ENCODE measurements at places on chromosomes 12 and 14. TPM values are rescaled to one million over a fixed set of nuclear protein-coding genes. Genes with fewer than 3 reads are reported as not detected.
A peak's percentile ranks its signal among the peaks of the same experiment; 100 is the strongest.

- no peak for DNase-seq
Measured at GRCh38 chr12:94566345-94566744, 84.0 kb downstream of the TMCC3 start.

- DNase-seq, result no peak
Measured at GRCh38 chr12:95506707-95507523, 33.0 kb downstream of the METAP2 start.

DNA sequence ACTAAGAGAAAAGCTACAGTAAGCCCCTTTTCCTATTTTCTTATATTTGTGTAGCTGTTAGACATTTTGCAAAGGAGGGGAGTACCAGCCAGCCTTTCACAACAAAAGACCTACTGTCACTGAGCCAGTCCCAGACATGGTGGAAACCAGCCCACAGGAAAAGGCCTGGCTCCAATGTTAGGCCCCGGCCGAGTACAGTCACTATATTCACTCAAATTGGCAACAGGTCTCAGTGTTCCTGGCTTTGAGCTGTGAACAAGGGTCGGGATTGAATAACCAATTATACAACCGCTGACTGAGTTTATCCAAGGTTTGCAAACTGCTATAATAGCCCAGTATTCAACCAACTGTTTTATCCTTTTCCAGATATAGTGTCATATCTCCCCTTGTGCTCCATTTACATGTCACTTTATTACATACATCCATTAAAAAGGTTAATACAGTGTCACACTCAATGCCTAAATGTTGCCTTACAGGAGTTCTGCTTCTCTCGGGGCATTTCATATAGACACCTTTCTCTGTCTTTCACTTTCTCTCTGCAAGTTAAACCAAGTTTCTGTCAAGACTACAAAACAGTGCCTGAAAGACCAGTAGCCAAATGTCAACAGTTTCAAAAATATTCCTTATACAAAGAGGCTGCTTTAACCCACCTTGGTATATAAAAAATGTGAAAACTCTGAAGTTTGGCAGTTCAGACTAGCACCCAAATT, 178.1 kb downstream of the SOX5 start:
- DNase-seq, result no peak

The SLC2A14 gene
- 0.51 TPM for total RNA-seq

The ARL1 gene
- total RNA-seq, result 92.6 TPM

The E2F7 gene
- total RNA-seq, result 0.62 TPM

DNA sequence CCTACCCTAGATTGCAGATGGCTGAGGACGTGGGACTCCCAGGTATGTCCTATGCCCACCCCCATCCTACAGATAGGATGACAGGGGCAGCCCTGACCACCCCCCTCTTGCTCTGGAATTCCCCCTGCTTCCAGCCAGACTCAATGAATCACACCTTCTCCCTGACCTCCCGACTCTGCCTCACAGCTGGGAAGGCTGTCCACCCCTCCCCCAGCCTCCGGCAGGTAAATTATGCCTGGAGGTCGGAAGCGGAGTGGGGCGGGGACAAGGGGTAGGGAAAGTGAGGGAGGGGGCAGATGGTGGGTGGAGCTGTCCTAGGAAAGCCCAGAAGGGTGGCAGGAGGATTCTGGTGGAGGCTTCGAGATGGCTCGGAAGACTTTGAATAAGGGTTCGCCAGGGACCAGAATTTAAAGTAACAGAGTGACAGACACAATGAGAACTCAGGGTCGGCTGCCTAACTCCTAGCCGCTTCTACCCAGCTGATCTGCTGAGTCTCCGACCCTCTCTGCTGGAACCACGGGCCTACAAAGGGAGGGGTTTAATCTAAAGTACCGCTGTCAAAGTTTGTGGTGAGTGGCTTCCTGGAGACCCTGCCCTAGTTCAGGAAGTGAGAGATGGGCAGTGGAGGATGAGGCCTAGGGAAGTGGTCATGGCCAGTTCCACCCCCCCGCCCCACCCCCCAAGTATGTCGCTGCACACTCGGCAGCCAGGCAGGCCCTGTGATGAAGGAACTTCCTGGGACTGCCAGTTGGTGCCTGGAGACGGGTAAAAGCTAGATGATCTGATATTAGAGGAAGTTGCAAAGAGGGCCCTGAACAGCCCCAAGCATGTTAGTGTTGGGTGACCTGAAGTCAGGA, 4.2 kb downstream of the PLEKHG3 start:
- DNase-seq, result peak; percentile 87

GRCh38 chr12:52327052-52327829, 6.0 kb upstream of the KRT83 start:
- peak; percentile 82 for DNase-seq

DNA sequence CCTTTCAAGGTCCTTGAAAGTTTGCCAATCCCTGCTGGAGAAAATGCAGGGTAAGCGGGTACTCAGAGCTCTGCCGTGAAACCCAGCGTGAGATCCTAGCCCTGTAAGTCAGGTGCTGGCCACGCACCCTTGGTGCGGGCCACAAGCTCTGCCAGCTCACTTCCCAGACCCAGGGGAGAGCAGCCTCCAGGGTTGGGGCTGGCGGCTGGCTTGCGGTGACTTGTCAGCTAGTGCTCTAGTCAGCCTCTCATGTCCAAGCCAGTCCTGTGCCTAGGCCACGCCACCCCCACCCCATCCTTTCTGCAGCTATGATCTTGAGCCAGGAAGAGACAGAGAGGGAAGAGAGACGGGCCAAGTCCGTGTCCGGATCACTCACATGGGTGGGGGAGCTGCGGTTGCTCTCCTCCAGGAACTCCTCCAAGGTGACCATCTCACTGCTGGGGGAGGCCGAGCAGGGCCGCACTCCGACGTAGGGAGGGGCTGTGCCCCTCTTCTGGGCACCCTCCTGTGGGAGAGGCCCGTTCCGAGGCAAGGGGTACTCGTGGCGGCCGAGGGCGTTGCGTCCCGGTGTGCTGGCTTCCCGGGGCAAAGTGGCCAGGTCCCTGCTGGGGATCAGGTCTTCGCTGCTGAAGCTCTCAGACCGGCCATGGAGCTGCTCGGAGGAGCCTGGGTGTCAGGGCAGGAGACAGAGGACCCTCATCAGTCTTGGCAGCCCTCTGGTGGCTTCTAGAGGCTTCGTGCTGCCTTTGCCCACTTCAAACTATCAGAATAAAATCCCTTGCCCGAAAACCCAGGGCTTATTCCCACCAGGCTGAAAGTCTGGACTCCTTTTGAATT, 33.3 kb upstream of the GPR68 start:
- DNase-seq, result no peak

- DNase-seq, result no peak
Measured at GRCh38 chr12:57370696-57371095, 60.1 kb downstream of the R3HDM2 start.

The GYS2 gene
- total RNA-seq, result not detected

The CSRP2 gene
- 15.7 TPM for total RNA-seq

The LRFN5 gene
- total RNA-seq, result 0.35 TPM

- no peak for DNase-seq
Measured at GRCh38 chr12:27523305-27523641, 733 bp upstream of the PPFIBP1 start.

GRCh38 chr12:8969861-8970411, 19.4 kb upstream of the KLRG1 start:
- DNase-seq, result no peak

All from cardiac septum (tissue), 1 donor.